ENCODE measurements at places on chromosomes 7 and 10.

GRCh38 chr10:86164960-86165630, 201.5 kb downstream of the GRID1 start:
- DNase-seq, result no peak

- DNase-seq, result no peak
These were observed 1005.3 kb upstream of the SORCS1 start for GRCh38 chr10:108169846-108170245.

DNA sequence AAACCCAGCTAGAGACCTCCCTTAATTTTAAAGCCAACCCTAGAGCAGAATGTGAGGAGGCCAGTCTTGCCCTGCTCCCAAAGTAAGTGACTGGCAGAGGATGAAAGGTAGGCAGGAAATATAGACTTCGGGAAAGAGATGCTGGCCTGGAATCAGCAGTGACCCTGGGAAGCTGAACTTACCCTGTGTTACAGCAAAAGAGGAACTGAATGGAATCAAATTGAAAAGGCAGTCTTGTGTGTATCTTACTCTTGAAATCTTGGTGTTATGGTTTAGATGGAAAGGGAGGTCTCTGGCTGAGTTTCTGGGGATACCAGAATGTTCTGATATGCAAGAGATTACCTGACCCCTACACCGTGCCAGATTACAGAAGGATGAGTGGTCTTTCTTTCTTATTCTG, 7.9 kb upstream of the CFAP43 start:
- no peak for DNase-seq

GRCh38 chr7:48285373-48285772, 114.1 kb downstream of the ABCA13 start:
- no peak for DNase-seq

- no peak for DNase-seq
These were observed 6.3 kb downstream of the LOXL4 start for GRCh38 chr10:98261436-98262277.

GRCh38 chr7:18257711-18258110, 230.1 kb upstream of the PRPS1L1 start:
- no peak for DNase-seq

GRCh38 chr10:75014516-75015230, 96.8 kb upstream of the SAMD8 start:
- no peak for DNase-seq

GRCh38 chr7:46581268-46581667, 660.2 kb upstream of the IGFBP3 start:
- DNase-seq, result no peak

Data from stimulated activated CD4-positive, alpha-beta T cell treated with anti-CD3 and anti-CD28 coated beads, Interleukin-4, amount 100 ng/mL, for 48 hours (primary cell).